ENCODE measurements at places on chromosomes 16 and 17.

GRCh38 chr16:56600398-56600999 lies 7.9 kb upstream of the MT2A start:
- DNase-seq: no peak

DNA sequence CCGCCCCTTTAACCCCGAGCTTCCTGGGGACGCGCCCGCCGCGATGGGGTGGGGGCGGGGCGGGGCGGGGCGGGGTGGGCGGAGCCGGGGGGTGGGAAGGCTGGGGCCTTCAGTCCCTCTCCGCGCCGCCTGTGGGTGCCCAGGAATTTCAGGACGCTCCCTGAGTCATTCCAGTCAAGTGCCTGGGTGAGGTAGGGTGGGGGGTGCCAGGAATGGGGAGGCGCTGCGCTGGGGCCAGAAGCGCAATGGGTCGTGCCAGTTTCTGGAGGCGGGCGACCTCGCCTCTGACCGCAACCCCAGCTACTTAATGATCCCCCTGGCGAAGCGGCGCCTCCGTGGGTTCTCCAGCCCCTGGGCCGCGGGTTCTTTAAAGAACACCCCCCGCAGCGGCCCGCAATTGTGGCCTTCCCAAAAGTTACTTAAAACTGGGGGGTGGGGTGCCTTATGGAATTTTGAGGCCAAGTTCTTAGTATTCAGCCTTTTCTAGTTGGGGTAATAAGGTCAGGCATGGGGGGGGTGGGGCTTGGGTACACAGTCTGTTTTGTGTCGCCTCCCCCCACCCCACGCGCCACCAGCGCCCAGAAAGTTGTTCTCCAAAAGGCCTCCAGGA lies 826 bp upstream of the GSE1 start:
- peak; percentile 92 for DNase-seq

GRCh38 chr16:31081428-31082351 lies 7.1 kb downstream of the PRSS53 start:
- DNase-seq: no peak

DNA sequence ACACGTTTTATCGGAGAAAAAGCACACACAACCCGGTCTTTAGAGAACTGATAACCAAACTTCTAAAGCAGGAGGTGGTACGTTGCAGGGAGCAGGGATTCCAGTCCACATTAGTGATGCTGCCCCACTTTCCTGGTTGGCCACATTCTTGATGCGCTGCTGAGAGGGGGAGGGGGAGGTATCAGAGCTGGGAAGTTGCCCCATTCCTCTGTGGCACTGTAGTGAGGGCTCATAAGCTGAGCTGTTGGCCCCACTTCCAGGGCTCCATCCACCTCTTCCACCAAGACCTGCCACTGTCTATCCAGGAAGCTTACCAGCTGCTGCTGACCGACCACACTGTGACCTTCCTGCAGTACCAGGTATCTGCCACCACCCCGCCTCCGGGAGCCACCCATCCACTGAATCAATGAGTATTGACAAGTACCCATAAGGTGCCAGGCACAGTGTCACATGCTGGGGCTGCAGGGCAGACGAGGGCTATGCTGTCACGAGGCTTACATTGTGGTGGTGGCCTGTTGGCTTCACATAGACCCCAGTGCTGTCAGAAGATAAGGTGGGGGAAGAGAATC lies 1.1 kb downstream of the TSEN54 start:
- peak; percentile 80 for DNase-seq
